ENCODE measurements at places on chromosomes 16 and 17.
A peak's percentile ranks its signal among the peaks of the same experiment; 100 is the strongest.

DNA sequence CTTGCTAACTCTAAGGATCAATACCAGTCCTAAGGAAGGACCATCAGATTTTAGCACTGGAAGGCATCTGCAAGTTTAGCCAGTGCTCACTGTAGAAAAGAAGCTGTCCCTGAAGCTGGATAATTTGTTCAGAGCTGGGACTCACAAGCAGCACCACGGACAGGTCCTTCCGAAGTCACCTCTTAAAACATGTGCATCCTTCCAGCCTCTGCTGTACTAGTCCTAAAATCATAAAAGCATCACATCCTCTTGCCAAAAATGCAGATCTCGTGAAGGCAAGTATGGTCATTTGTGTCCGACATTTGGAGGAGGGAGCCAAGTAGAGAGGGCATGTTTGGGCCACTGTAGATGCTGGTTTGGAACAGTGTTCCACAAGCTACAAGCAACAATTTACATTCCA is 506.9 kb downstream of the RBFOX1 start:
- DNase-seq, result no peak

- peak; percentile 26 for DNase-seq
Measured at GRCh38 chr17:55238931-55239297, 25.8 kb upstream of the HLF start.

- DNase-seq, result no peak
Measured at GRCh38 chr17:66098040-66098439, 93.9 kb downstream of the CEP112 start.

GRCh38 chr16:17364319-17365210 is 106.2 kb downstream of the XYLT1 start:
- no peak for DNase-seq

GRCh38 chr16:19680881-19681340 is 37.1 kb downstream of the KNOP1 start:
- no peak for DNase-seq

DNA sequence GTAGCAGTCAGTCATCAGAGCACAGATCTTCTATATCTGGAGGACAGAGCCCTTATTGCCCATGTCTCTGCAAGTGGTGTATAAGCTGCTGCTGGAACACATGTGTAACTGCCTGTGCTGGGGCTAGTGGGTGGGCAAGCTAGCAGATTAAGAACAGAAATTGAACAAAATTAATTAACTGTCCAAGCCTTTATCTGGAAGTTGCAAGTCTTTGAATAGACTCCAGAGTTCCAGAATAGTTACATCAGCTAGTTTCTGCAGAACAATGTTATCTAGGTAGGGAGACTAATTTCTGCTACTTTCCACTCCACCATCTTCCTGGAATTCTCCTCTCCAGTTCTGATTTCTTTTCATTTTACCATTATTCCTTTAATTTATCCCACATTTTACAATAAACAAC is 287.3 kb downstream of the ZFHX3 start:
- DNase-seq, result no peak

DNA sequence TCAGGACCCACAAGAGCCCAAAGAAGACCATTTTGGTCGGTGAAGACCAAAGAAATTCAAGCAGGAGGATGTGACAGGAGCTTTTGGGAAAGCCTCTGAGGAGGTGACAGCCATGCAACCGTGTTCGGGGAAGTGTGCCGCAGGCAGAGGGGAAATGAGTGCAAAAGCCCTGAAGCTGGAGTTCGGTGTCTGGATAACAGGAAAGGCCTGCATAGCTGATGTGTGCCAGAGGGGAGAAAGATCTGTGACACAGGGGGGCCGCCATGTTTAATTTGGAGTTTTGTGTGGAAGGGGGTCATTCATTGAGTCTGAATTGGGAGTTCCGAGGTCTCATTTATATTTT is 870 bp upstream of the ZC3H7A start:
- DNase-seq, result no peak

DNA sequence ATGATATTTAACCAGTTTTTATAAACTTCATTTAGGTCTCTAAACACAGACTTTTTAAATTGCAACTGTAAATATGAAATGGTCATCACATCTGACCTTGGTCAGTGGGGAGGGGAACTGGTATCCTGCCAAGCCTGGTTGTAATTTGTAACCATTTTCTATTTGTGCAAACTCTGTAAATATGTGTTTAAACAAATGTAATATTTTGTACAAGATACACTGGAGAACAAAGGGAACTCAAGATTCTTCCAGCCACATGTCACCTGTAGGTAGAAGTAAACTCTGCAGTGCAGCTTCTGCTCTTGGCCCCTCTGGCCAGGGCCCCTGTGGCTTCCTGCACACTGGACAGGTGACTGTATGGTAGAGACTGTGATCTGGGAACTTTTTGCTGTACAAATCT is 35.8 kb downstream of the AKAP1 start:
- no peak for DNase-seq

DNA sequence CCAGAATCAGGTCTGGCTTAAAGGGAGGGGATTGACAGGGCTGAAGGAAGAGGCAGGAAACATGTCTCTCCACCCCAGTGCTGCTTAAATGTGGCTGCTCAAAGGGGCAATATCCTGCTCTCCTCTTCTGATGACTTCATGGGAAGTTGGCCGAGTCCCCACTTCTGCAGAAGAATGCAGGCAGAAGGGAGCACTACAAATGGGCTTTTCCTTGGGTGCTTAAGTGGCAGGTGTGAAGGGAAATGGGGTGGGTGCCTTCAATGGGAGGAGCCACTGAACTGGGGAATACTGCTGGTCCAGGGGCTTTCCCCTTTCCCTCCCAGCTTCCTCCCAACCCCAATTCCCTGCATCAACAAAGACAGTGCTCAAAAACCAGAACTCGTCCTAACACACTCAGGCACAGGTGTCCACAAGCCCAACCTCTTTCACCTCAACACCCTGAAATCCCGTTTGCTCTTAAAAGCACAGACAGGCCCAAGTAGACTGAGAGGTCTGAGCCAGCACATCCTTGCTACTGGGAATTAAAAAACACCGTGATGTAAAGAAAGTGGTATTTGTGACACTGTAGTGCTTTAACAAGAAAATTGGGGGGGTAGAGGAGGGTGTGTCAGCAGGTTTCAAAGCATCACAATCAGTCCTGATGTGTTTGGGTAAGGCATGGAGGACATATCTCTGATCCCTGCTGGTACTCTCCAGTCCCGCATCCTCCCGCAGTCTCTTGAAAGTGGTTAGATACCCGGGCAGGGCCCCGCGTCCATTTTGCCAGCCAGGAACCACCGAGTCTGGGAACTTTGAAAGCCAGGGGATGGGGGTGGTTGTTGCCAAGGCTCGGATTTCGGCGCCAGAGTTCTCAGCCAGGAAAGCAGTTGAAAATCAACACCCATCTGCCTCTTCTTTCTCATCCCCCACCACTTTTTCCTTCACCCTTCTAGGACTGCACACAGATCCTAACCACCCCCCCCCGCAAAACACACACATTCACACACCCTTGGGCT is 1.6 kb downstream of the CA10 start:
- DNase-seq, result no peak

- DNase-seq, result no peak
Measured at GRCh38 chr16:30447512-30448226, 2.0 kb upstream of the SEPHS2 start.

GRCh38 chr17:45857977-45858708 is 13.5 kb downstream of the SPPL2C start:
- no peak for DNase-seq

- DNase-seq, result no peak
Measured at GRCh38 chr17:32536736-32537643, 50.2 kb downstream of the CDK5R1 start.

GRCh38 chr17:39813631-39814030 is 50.5 kb downstream of the IKZF3 start:
- DNase-seq, result no peak

DNA sequence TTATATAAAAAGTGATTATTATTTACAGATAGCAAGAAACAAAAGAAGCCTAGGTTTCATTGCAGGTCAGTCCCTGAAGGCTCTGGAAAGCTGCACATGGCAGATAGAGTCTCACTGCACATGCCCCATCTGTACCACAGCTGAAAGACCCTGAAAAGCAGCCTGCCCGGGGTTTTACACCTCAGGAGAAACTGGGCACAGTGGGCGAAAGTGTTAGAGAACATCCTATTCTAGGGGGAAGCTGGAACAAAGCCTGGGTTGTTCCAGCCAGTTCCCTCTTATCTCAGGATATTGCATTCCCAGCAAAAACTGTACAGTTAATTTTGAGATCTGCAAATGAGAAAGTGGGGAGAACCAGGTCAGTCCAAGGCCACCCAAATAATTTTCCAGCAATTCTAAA is 419.7 kb downstream of the CNTNAP4 start:
- no peak for DNase-seq

DNA sequence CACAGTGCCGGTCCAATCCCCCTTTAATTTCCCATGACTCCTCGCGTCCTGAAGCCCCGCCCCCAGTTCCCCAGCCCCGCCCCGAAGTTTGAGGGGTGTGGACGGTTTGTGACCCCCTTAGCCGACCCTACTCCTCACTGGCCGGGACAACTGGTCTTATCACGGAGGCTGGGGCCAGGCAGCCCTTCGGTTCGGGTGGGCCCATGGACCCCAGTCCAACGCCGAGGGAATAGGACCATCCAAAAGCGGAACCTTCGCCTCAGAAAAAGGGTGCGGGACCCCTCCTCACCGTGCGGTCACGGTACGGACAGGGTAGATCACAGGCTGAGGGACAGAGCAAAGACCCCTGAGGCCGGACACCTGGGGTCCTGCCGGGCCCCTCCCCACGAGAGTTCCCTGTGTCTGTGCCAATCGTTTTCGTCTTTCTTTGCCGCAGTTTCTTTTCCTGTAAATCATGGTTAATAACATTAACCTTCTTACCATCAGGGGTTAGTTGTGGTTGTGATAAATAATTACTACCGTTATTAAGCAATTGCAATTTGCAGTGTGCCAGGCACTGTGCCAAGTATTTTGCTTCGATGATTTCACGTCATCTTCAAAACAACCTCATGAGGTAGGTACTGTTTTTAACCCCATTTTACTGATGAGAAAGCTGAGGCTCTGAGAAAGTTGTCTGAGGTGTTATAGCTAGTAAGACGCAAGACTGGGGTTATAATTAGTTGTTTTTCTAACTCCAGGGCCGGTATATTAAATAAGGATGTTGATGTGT is 543 bp downstream of the TMUB2 start:
- DNase-seq, result peak; percentile 59

DNA sequence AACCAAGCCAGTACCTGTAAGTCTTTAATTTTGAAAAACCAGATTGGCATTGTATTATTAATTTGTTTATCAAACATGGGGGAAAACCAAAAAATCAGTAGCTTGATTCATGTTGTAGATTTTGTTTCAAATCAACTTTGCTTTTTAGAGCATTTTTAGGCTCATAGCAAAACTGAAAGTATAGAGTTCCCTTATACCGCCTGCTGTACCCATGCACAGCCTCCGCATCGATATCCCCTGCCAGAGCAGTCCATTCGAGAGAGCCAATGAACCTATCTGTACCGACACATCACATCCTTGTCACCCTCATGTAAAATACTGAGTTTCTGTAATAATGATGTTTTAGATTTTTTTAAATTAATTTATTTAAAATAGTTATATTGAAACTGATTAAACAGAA is 16.2 kb upstream of the MRC2 start:
- DNase-seq, result no peak

DNA sequence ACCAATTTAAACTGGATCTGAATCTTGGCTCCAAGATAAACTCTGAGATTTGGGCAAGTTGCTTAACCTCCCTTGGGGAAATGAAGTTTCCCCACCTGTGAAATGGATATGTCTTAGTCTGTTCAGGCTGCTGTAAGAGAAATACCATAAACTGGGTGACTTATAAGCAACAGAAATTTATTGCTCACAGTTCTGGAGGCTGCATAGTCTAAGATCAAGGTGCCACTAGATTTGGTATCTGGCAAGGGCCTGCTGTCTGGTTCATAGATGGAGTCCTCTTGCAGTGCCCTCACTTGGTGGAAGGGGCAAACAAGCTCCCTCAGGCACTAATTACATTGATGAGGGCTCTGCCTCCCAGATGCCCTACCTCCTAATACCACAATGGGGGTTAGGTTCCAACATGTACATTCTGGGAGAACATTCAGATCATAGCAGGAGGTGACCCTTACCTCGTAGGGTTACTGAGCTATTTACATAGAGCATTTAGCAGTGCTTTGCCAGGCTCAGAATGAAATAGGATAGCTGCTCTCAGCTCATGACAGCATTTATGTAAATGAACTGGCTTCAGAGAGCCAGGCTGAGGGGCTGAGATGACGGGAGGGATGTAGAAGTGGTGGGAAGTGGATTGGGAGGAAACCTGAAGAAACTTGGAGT is 83.9 kb downstream of the SPECC1 start:
- no peak for DNase-seq

DNA sequence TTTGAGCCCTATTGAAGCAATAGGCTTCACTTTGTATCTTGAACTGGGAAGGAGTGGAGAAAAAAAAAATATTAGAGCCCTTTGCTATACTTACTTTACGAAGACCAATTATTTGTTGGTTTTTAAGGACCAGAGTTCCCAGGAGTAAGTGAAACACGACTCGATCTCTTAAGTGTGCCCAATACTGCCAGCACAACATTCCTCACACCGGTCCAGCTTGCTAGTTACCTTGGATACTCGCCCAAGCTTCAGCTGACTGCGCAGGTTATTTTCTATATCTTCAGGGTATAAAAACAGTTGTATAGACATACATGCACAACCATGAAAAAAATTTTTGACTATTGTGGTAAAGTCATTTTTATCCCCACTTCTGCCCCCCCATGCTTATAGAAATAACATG is 72.1 kb downstream of the RPTOR start:
- no peak for DNase-seq

DNA sequence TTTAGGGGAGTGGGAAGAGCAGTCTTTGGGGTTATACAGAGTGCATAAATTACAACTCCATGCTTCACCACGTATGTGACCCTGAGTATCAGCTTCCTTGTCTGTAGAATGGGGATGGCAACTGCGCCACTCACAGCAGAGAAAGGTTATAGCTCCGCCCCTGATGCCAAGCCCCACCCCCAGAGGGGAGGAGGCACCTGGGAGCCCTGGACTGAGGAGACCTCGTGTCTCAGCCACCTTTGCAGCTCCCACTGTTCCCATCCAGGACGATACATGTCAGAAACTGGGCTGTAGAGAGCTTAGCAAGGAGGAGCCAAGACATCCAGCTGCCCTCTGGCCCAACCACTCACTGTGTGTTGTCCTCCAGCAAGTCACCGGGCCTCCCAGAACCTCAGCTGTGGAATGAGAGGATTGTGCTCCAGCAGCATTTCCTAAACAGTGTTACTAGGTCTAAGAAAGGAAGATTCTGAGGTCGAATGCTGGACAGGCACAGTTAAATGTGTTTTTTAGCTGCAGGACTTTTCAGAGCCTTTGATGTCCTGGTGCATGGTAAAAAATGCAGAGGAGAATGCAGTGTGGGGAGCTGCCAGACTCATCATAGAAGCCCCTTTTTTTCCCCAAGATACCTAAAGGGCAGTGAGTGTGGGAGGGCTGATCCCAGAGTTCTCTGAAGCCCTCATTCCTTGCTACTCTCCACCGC is 49.4 kb downstream of the BEAN1 start:
- no peak for DNase-seq

GRCh38 chr17:14843086-14843795 is 421.9 kb downstream of the PMP22 start:
- no peak for DNase-seq

- DNase-seq, result peak; percentile 72
Measured at GRCh38 chr16:2927010-2927646, 15.4 kb downstream of the FLYWCH1 start.

- DNase-seq, result no peak
Measured at GRCh38 chr17:41421116-41421515, 3.3 kb downstream of the KRT37 start.

All from NCI-H1105 (cell line).